WTC11 (cell line): ENCODE measurements at places on chromosomes 5 and 9.

- no peak for DNase-seq
- no peak overlapping the region for H3K4me3 ChIP-seq
- no peaks in the 10 kb centered on the region for H3K36me3 ChIP-seq
Observed at GRCh38 chr9:94699715-94700373, 26.7 kb upstream of the AOPEP start.

- H3K36me3 ChIP-seq = no peaks in the 10 kb centered on the region
- no peak for DNase-seq
- no peaks in the 10 kb centered on the region for H3K4me1 ChIP-seq
- H3K27ac ChIP-seq = no peak overlapping the region
Observed at GRCh38 chr5:59100875-59101274, 518.0 kb downstream of the RAB3C start.

GRCh38 chr5:98810206-98810605, 36.7 kb downstream of the RGMB start:
- no peaks in the 10 kb centered on the region for H3K4me1 ChIP-seq
- H3K4me3 ChIP-seq = no peak overlapping the region
- no peaks in the 10 kb centered on the region for H3K27me3 ChIP-seq
- H3K27ac ChIP-seq = no peak overlapping the region

- H3K4me3 ChIP-seq = no peak overlapping the region
- peaks cover 13% of the 10 kb centered on the region for H3K36me3 ChIP-seq
- H3K27me3 ChIP-seq = peaks cover 26% of the 10 kb centered on the region
Observed at GRCh38 chr5:150918613-150919012, 13.8 kb upstream of the ZNF300 start.

DNA sequence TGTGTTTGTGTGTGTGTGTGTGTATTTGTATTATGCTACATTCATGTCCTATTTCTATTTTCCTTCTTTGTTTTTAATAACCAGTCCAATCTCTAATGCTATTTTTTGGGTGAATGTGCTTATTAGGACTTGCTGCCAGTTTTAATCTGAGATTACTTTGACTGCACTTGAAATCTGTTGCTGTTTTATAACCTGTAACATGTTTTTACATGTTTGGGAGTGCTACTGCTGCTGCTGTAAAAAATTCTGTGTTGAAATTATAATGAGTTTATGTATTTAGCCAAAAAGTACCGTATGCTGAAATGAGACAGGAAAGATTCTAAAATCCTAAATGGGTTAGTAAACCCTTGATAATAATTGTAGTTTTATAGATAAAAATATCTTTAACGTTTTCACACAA, 104.7 kb upstream of the SSBP2 start:
- H3K4me3 ChIP-seq = no peak overlapping the region
- H3K4me1 ChIP-seq = peaks cover 63% of the 10 kb centered on the region
- H3K27ac ChIP-seq = no peak overlapping the region
- DNase-seq = no peak

- H3K4me1 ChIP-seq = peaks cover 20% of the 10 kb centered on the region
- H3K27me3 ChIP-seq = no peaks in the 10 kb centered on the region
- no peak overlapping the region for H3K27ac ChIP-seq
Observed at GRCh38 chr9:20681467-20681866, 2.6 kb upstream of the FOCAD start.

GRCh38 chr5:149863830-149864229, 80.8 kb downstream of the PDE6A start:
- H3K4me3 ChIP-seq = no peak overlapping the region
- H3K36me3 ChIP-seq = no peaks in the 10 kb centered on the region
- no peak overlapping the region for H3K27ac ChIP-seq

DNA sequence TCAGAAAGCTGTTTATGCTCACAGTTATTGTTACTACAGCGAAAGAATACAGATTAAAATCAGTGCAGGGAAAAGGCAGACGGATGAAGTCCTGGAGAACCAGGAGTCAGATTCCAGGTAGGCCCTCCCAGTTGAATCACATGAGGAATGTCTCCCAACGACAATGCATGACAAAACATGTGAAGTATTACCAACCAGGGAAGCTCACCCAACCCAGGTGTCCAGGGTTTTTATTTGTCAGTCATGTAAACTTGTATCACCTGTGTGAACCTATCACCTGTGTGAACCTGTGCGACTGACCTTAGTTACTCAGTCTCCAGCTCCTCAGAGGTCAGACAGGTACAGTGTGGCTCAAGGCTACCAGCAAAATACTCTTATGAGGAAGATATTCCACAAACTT, 63.9 kb downstream of the KIAA1958 start:
- peaks cover 14% of the 10 kb centered on the region for H3K36me3 ChIP-seq
- H3K27ac ChIP-seq = peak overlapping the region; percentile 35
- peaks cover 73% of the 10 kb centered on the region for H3K4me1 ChIP-seq
- H3K27me3 ChIP-seq = no peaks in the 10 kb centered on the region

GRCh38 chr9:98958271-98958984, 14.7 kb downstream of the COL15A1 start:
- H3K4me3 ChIP-seq = no peak overlapping the region
- H3K27ac ChIP-seq = no peak overlapping the region
- peaks cover 18% of the 10 kb centered on the region for H3K4me1 ChIP-seq
- H3K27me3 ChIP-seq = peaks cover 4% of the 10 kb centered on the region; the same call in 1 of the 2 replicates
- peaks cover 5% of the 10 kb centered on the region for H3K36me3 ChIP-seq
- DNase-seq = no peak

- H3K4me3 ChIP-seq = no peak overlapping the region
- H3K27ac ChIP-seq = no peak overlapping the region
Observed at GRCh38 chr5:131431794-131432193, 167.9 kb downstream of the CDC42SE2 start.

DNA sequence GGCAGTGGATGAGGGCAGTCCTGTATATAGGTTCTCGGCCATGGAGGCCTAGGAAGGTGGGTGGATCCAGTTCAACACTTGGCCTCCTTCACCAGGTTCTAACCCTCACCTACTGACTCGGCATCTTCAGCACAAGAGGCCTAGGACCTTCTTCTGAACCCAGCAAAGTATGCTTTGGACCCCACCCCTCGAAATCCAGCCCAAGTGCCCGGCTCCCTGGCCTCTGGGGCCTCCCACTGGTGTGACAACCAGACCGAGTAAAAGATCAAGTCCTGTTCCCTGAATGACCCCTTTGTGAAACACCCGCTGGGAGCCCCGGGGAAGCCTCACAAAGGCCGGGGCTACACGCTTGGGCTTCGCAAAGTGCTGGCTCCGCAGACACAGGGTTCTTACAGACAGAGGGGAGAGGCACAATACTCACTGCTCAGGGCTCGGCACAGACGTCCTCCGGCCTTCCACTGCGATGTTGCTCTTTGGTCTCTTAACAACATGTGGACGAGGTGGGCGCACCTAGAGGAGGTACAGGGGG, 47.0 kb downstream of the CRB2 start:
- no peaks in the 10 kb centered on the region for H3K36me3 ChIP-seq
- no peaks in the 10 kb centered on the region for H3K27me3 ChIP-seq
- H3K4me3 ChIP-seq = no peak overlapping the region
- H3K4me1 ChIP-seq = peaks cover 13% of the 10 kb centered on the region

- H3K4me3 ChIP-seq = no peak overlapping the region
- H3K27me3 ChIP-seq = no peaks in the 10 kb centered on the region; the same call in 1 of the 2 replicates
- H3K4me1 ChIP-seq = 0 out of 2 replicates have a peak, but pooled peaks cover 8% of the 10 kb centered on the region
- no peaks in the 10 kb centered on the region for H3K36me3 ChIP-seq
- no peak for DNase-seq
- H3K27ac ChIP-seq = no peak overlapping the region
Observed at GRCh38 chr9:107274953-107275422, 8.1 kb upstream of the RAD23B start.

GRCh38 chr5:66151030-66151429, 6.9 kb downstream of the SREK1 start:
- no peaks in the 10 kb centered on the region for H3K27me3 ChIP-seq
- no peak for DNase-seq
- peak overlapping the region; percentile 5 for H3K27ac ChIP-seq
- no peak overlapping the region for H3K4me3 ChIP-seq
- peaks cover 39% of the 10 kb centered on the region for H3K4me1 ChIP-seq

DNA sequence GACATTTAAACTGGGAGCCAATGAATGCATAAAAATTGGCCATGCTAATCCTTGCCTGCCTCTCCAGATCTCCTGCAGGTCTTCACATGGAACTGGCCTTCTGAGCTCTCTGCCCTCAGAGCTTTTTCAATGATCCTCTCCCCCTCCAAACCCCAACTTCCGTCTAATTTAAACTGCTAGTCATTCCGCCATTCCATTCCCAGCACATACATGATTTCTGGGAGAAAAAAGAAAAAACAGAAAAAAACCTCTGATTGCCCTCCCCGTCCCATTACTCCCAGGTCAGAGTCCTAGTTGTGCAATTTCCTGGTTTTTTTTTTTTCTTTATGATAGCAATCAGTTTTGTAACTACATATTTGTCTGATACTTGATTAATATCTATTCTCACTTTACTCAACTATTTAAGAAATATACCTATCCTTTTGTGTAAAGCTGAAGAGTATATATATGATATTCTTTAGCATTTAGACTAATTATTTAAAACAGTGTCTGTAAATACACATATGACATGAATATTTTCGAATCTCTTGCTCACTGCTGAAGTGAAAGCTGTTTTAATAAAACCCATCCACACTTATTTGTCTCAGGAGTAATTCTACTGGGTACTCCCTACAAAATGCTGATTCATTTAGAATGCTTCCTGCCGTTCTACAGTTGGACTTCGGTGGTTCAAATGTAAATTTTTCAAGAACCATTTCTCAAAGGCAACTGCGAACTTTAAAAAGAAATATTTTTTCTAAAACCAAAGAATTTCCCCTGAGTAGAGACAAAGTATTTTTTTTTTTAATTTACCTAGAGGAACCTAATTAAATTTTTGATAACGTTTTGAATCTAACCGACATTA, 1.6 kb downstream of the HINT1 start:
- H3K27me3 ChIP-seq = no peaks in the 10 kb centered on the region

GRCh38 chr9:105205787-105206495, 38.5 kb upstream of the SLC44A1 start:
- H3K4me3 ChIP-seq = no peak overlapping the region
- no peaks in the 10 kb centered on the region for H3K36me3 ChIP-seq
- H3K4me1 ChIP-seq = no peaks in the 10 kb centered on the region
- no peaks in the 10 kb centered on the region for H3K27me3 ChIP-seq

- no peak overlapping the region for H3K4me3 ChIP-seq
- DNase-seq = no peak
- H3K4me1 ChIP-seq = peaks cover 10% of the 10 kb centered on the region
- no peaks in the 10 kb centered on the region for H3K27me3 ChIP-seq
- H3K36me3 ChIP-seq = no peaks in the 10 kb centered on the region
Observed at GRCh38 chr5:159849437-159850083, 66.7 kb upstream of the ADRA1B start.

- H3K4me3 ChIP-seq = no peak overlapping the region
- peaks cover 28% of the 10 kb centered on the region for H3K4me1 ChIP-seq
Observed at GRCh38 chr9:78196258-78196657, 39.6 kb upstream of the CEP78 start.

DNA sequence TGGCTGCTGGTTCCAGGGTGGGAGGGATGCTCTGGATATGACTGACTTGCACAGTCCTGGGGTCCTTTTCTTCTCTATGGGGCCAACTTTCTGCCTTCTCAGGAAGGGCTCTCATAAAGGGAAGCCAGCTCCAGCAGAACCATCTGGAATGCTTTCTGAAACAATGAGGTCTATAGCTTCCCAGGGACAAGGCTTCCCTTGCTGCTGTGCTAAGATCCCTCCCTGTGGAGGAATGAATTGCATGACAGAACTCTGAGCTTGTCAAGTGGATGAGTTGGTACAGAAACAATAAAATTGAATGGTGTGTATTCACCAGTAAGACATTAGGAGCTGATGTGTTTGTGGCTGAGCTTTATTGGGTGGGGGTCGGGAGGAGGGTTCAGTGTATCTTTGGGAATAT, 19.8 kb downstream of the CKMT2 start:
- H3K36me3 ChIP-seq = peaks cover 6% of the 10 kb centered on the region; the same call in 1 of the 2 replicates
- H3K4me1 ChIP-seq = peaks cover 23% of the 10 kb centered on the region
- no peak for DNase-seq
- H3K4me3 ChIP-seq = no peak overlapping the region
- no peaks in the 10 kb centered on the region for H3K27me3 ChIP-seq
- no peak overlapping the region for H3K27ac ChIP-seq

GRCh38 chr5:133778636-133779035, 166.3 kb upstream of the FSTL4 start:
- H3K4me1 ChIP-seq = no peaks in the 10 kb centered on the region
- no peaks in the 10 kb centered on the region for H3K36me3 ChIP-seq
- H3K4me3 ChIP-seq = no peak overlapping the region
- no peaks in the 10 kb centered on the region; the same call in 1 of the 2 replicates for H3K27me3 ChIP-seq

GRCh38 chr5:55966284-55966683, 28.5 kb downstream of the IL6ST start:
- no peaks in the 10 kb centered on the region for H3K27me3 ChIP-seq
- no peaks in the 10 kb centered on the region for H3K36me3 ChIP-seq
- H3K4me1 ChIP-seq = no peaks in the 10 kb centered on the region
- no peak overlapping the region for H3K27ac ChIP-seq
- no peak overlapping the region for H3K4me3 ChIP-seq

DNA sequence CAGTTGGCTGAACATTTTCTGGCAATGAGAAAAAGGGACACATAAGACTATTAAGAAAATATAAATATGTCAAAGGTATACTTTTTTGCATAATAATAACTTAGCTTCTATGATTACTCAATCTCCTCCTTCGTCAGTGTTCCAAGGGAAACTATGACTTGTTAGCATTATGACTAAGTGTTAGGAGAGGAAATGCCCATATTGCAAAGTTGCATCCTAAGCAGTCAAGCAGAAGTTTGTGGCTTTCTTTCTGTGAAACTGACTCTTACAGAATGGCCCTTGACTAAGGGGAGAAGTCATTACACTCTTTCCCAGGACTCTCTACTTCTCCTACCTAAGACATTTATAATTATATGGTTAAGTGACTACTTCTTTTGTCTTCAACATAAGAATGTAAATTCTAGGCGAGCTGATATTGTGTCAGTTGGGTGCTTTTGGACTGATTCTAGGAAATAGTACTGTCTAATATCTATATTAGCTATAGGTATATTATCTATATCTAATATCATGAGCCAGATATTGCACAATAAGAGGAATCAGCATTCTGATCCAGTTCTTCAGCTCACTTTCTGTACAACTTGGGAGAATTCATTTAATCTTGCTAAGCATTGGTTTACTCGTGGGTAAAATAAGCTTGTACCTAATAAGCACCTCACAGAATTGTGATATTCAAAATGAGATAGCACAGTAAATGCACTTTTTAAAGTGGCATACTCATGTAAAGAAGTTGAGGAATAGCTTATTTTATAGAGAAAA, 16.4 kb upstream of the SPINK6 start:
- H3K36me3 ChIP-seq = no peaks in the 10 kb centered on the region
- H3K4me1 ChIP-seq = no peaks in the 10 kb centered on the region
- H3K27me3 ChIP-seq = no peaks in the 10 kb centered on the region
- H3K4me3 ChIP-seq = no peak overlapping the region
- no peak overlapping the region for H3K27ac ChIP-seq

GRCh38 chr5:150409638-150410523, 2.8 kb downstream of the CD74 start:
- DNase-seq = peak; percentile 76
- H3K27me3 ChIP-seq = no peaks in the 10 kb centered on the region
- no peaks in the 10 kb centered on the region for H3K36me3 ChIP-seq
- peaks cover 39% of the 10 kb centered on the region for H3K4me1 ChIP-seq
- peak overlapping the region; percentile 92 for H3K27ac ChIP-seq

- H3K27me3 ChIP-seq = no peaks in the 10 kb centered on the region
- H3K36me3 ChIP-seq = peaks cover 15% of the 10 kb centered on the region
- DNase-seq = no peak
- H3K4me3 ChIP-seq = no peak overlapping the region
- peaks cover 4% of the 10 kb centered on the region for H3K4me1 ChIP-seq
Observed at GRCh38 chr5:75525344-75525743, 13.7 kb downstream of the POLK start.
